Mammary epithelial cell (primary cell): ENCODE measurements at places on chromosomes 3 and 15. TPM values are rescaled to one million over a fixed set of nuclear protein-coding genes. Genes with fewer than 3 reads are reported as not detected.

SLCO2A1 gene
- 0.32 and 0.38 TPM in 2 replicates for total RNA-seq

TNFSF10 gene
- total RNA-seq, result 0.48 and 2.8 TPM in 2 replicates

ROPN1 gene
- total RNA-seq, result 0.92 TPM in 1 of 2 replicates, not detected in the other

P2RY1 gene
- under 0.01 TPM for total RNA-seq

CCDC39 gene
- not detected for total RNA-seq

HRG gene
- 0.52 TPM in 1 of 2 replicates, not detected in the other for total RNA-seq

CHST2 gene
- 11.8 and 12.4 TPM in 2 replicates for total RNA-seq

THAP10 gene
- 3.0 TPM for total RNA-seq

GOLGA6D gene
- not detected in 2 replicates for total RNA-seq

DVL3 gene
- total RNA-seq, result 35.2 TPM

HHLA2 gene
- not detected for total RNA-seq

PARP14 gene
- 10.9 and 14.6 TPM in 2 replicates for total RNA-seq

ZNF717 gene
- total RNA-seq, result 18.1 and 18.2 TPM in 2 replicates

ISLR gene
- not detected in 2 replicates for total RNA-seq

GOLGA8M gene
- total RNA-seq, result 1.7 TPM in 1 of 2 replicates, not detected in the other

ARF4 gene
- total RNA-seq, result 208 TPM

CTXN2 gene
- total RNA-seq, result not detected in 2 replicates

ADGRG7 gene
- total RNA-seq, result 0.17 TPM
